ENCODE measurements at places on chromosomes 3 and 15. TPM values are rescaled to one million over a fixed set of nuclear protein-coding genes. Genes with fewer than 3 reads are reported as not detected.

The WNT5A gene
- under 0.01 TPM for polyA plus RNA-seq

The RHCG gene
- polyA plus RNA-seq, result 0.47 TPM

The IQCF5 gene
- polyA plus RNA-seq, result not detected

The NBEAL2 gene
- 7.8 TPM for polyA plus RNA-seq

The LRRC49 gene
- 1.6 TPM for polyA plus RNA-seq

The RPS27L gene
- 405 TPM for polyA plus RNA-seq

The GABRB3 gene
- 0.60 TPM for polyA plus RNA-seq

The CPNE4 gene
- polyA plus RNA-seq, result 1.1 TPM

The IMPG2 gene
- 0.07 TPM for polyA plus RNA-seq

The MME gene
- 0.60 TPM for polyA plus RNA-seq

The KCNMB3 gene
- polyA plus RNA-seq, result 1.5 TPM

The TNIK gene
- 9.2 TPM for polyA plus RNA-seq

The CADM2 gene
- polyA plus RNA-seq, result 1.6 TPM

The IGF2BP2 gene
- 20.7 TPM for polyA plus RNA-seq

The ASB7 gene
- 9.6 TPM for polyA plus RNA-seq

The ZBBX gene
- not detected for polyA plus RNA-seq

The BTD gene
- polyA plus RNA-seq, result 13.5 TPM

The LEKR1 gene
- 1.4 TPM for polyA plus RNA-seq

The PDCD7 gene
- 7.9 TPM for polyA plus RNA-seq

The KCNAB1 gene
- not detected for polyA plus RNA-seq

The ZPLD1 gene
- not detected for polyA plus RNA-seq

The CCDC54 gene
- polyA plus RNA-seq, result not detected

The AGBL1 gene
- not detected for polyA plus RNA-seq

The ZBED2 gene
- not detected for polyA plus RNA-seq

The GATM gene
- 10.3 TPM for polyA plus RNA-seq

The ITGA11 gene
- polyA plus RNA-seq, result 0.92 TPM

The SHQ1 gene
- polyA plus RNA-seq, result 9.6 TPM

The IQCF2 gene
- polyA plus RNA-seq, result not detected

The ADPRH gene
- 1.2 TPM for polyA plus RNA-seq

The SERINC4 gene
- not detected for polyA plus RNA-seq

The WDR93 gene
- polyA plus RNA-seq, result not detected

The PLA1A gene
- 0.69 TPM for polyA plus RNA-seq

The DYNC1LI1 gene
- polyA plus RNA-seq, result 15.9 TPM

The SPESP1 gene
- not detected for polyA plus RNA-seq

The PCSK6 gene
- 10.3 TPM for polyA plus RNA-seq

The NLGN1 gene
- not detected for polyA plus RNA-seq

The SLC28A1 gene
- polyA plus RNA-seq, result not detected

The RGMA gene
- 6.0 TPM for polyA plus RNA-seq

The PCOLCE2 gene
- 3.6 TPM for polyA plus RNA-seq

Measured in sigmoid colon (tissue), 7 donors.